ENCODE measurements at places on chromosomes 7 and 10. TPM values are rescaled to one million over a fixed set of nuclear protein-coding genes. Genes with fewer than 3 reads are reported as not detected.
A peak's percentile ranks its signal among the peaks of the same experiment; 100 is the strongest.

WDFY4 gene
- 1.7 TPM for polyA plus RNA-seq

PCLO gene
- 7.5 TPM for polyA plus RNA-seq

DNA sequence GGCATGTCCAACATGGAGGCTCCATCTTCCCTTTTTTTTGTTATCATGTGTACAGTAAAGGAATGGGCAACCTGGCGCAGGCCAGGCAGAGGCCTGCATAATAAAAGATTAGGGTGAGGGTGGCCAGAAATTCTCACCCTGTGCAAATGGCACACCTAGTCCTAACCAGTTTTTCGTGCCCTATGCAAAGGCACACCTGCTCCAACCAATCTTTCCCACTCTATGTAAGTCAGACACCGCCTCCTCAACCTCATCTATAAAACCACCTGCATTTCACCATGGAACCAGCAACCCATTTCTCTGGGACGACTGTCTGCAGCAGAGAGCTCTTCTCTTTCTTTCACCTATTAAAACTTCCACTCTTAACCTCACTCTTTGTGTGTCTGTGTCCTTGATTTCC lies 16.1 kb downstream of the TBATA start:
- no peak for DNase-seq

FZD8 gene
- 15.0 TPM for polyA plus RNA-seq

GRCh38 chr7:45470031-45470430 lies 104.1 kb upstream of the ADCY1 start:
- DNase-seq, result no peak

- no peak for DNase-seq
Observed at GRCh38 chr10:94174838-94175237, 181.1 kb downstream of the PLCE1 start.

DNA sequence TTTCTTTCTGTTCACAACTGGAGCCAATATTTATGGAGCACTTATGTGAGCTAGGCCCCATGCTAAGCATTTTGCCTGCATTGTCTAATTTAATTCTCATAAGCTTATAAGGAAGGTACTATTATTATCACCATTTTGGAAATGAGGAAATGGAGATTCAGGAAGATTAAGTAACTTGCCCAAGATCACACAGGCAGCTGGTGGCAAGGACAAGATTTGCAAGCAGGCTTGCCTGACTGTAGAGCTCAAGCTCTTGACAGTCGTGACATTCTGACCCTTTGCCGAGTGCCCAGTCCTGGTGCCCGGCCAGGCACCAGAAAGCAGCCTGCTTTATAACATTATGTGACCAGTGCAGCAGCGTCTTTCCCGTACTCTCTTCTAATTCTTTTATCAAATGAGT lies 38.2 kb downstream of the WNT2 start:
- DNase-seq, result no peak

GRCh38 chr7:102310414-102310815 lies 23.7 kb downstream of the SH2B2 start:
- no peak for DNase-seq

- DNase-seq, result no peak
Observed at GRCh38 chr10:17010363-17011145, 119.1 kb downstream of the CUBN start.

GIGYF1 gene
- polyA plus RNA-seq, result 37.4 TPM

DNA sequence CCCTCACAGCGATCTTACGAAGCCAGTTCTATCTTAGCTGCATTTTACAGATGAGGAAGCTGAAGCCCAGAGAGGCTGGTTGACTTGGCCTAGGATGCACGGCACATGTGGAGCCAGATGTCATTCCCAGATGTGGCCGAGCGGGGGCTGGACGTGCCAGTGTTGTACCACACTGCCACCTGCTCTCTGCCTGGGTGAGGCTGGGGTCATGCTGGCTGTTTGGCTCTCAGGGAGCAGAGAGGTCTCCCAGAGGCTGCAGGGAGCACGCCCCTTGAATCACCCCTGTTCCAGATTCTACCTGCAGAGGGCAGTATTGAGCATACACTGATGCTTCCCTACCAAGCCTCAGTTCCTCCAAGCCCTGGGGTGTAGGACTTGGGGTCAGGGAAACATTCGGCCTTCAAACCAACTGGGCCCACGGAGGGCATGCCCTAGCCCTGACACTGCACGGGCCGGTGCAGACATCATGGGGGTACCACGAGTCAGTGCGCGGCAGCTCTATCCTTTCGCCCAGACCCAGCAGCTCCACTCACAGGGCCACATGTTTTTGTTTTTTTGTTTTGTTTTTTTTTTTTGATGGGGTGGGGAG lies 3.8 kb upstream of the GTF2IRD1 start:
- DNase-seq, result no peak

- DNase-seq, result no peak
Observed at GRCh38 chr10:104492329-104492940, 138.8 kb downstream of the CFAP58 start.

LRRD1 gene
- polyA plus RNA-seq, result 0.24 TPM

GRCh38 chr10:60611291-60611747 lies 167.0 kb upstream of the CDK1 start:
- DNase-seq, result no peak

- no peak for DNase-seq
Observed at GRCh38 chr10:107800061-107800460, 635.6 kb upstream of the SORCS1 start.

TEX36 gene
- not detected for polyA plus RNA-seq

C10orf62 gene
- not detected for polyA plus RNA-seq

- no peak for DNase-seq
Observed at GRCh38 chr7:83476511-83477050, 172.4 kb downstream of the SEMA3E start.

PKD2L1 gene
- polyA plus RNA-seq, result 0.93 TPM

DNA sequence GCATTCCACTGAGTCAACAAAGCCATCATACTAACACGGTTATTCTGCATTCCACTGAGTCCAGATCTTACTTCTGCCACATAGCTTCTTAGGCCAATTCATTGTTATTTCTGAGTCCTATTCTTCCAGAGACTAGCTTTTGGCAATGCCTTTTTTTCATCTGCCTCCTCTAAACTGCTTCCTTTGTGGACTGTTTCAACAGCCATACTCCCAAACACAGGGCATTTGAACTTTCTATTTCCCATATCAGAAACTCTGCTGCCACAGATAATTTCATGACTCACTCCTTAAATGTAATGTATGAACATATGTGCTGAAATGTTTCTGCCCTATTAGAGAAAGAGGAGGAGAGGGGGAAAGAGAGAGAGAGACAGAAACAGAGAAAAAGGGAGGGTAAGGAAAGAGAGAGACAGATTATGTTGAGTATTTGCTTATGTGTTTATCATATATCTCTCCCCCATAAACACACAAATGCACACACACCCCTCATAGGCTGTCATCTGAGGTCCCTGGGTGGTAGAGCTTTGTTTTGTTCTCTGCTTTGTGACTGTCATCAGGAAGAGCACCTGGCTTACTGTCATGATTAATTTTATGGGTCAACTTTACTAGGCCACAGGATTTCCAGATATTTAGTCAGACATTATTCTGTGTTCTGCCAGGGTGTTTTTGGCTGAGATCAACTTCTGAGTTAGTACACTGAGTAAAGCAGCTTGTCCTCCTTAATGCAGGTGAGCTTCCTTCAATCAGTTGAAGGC lies 308.0 kb upstream of the KCND2 start:
- DNase-seq, result no peak

LMOD2 gene
- polyA plus RNA-seq, result not detected

DNA sequence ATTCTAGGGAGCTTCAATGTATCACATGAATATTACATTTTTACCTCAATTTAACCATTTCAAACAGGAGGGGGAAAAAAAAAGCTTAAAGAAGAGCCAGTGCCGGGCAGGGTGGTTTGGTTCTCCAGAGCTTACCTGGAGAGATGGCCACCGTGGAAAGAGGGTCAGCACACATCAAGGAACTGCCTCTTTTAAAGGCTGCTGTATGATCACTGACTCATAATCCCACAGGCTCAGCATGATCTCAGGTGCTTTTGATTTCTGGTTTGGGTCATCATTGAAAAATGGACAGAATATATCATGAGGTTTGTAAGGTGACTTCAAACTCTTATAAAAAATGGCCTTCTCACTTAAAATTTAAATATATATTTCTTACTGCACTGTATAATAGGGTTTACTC lies 67.5 kb upstream of the MDFIC start:
- DNase-seq, result no peak

GRCh38 chr7:84614821-84615501 lies 420.4 kb upstream of the SEMA3A start:
- no peak for DNase-seq

FXYD4 gene
- polyA plus RNA-seq, result 0.50 TPM

DNA sequence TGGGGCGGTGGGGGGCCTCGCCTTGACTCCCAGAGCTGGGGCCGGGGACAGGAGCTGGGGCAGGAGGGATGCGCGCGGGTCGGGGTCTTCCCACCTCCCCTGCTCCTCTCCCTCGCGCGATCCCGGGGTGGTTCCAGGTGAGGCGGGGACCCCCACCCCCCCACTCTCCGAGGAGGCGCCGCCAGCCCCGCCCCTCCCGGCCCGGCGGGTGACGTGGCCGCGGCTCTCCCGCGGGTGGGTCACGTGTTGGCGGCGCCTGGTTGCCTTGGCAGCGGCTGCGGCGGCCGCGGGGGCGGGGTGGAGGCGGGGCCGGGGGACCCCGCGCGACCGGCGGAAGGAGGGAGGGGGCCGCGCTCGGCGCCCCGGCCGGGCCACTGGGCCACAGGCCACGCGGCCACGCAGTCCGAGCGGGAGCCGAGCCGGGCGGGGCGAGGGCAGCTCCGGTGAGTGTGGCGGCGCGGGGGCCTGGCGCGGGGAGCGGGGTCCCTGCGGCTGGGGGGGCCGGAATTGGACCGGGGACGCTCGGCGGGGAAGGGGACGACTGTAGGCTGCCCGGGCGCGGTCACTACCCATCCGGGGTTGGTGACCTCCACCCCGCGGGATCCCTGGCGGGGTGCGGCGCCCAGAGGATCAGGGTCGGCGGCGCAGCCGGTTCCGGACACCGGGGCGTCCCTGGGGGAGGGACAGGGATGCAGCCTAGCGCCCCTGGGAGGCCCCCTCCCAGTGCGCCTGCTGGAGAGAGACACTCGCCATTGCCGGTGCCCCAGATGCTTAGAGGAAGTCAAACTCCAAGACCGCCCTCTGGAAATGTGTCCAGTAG lies at the start of gene ORAI2:
ORAI2 (plus strand) TSS at position 357 of the 820 bp plus-strand sequence. CDS start 5,382 bp downstream, outside the sequence.
- DNase-seq, result no peak

DNA sequence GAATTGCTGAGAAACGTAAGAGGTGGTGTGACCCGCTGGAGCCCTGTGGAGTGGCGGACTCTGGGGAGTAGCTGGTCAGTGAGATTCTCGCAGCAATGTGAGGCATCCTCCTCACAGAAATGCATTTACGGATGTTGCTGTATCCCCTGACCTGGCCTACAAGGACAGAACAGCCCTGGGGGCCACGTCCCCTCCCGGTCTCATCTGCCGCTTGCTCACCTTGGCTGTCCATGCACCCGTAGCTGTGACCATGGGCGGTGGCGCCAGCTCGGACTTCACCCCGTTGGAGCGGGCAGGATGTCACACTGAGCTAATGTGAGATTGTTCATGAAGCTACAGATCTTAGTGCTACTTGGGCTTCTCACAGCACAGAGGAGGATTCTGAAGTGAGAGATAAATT lies 193.8 kb downstream of the EBF3 start:
- DNase-seq, result no peak

TCAF1 gene
- polyA plus RNA-seq, result 74.8 TPM

GRCh38 chr10:90592638-90593302 lies 265.1 kb downstream of the HTR7 start:
- DNase-seq, result peak; percentile 32

GRCh38 chr7:521221-522070 lies 1.8 kb upstream of the PDGFA start:
- DNase-seq, result no peak

AOC1 gene
- polyA plus RNA-seq, result 31.2 TPM

- no peak for DNase-seq
Observed at GRCh38 chr10:116197946-116198675, 74.9 kb downstream of the GFRA1 start.

GRCh38 chr7:1981878-1982230 lies 250.9 kb downstream of the MAD1L1 start:
- no peak for DNase-seq

DNA sequence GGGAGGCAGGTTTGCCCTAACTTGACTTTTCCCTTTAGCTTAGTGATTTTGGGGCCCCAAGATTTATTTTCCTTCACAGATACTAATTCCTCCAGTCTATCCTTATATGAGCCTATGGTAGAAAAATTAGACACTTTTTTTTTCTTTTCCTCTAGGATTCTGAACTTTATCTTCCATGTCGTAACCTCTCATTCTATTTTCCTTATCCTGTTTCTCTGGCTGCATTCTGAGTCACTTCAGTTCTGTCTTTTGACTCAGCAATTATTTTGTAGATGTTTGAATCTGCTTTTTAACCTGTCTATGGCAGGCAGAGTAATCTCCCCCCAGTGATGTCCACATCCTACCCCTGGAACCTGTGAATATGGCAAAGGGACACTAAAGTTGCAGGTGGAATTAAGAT lies 7.1 kb upstream of the NOD1 start:
- DNase-seq, result no peak

GRCh38 chr10:95694665-95695064 lies 938 bp upstream of the TCTN3 start:
- no peak for DNase-seq
